Activated CD8-positive, alpha-beta memory T cell treated with anti-CD3 and anti-CD28 coated beads, Interleukin-2, amount 10 ng/mL, durations not matched to agents 7 days and 5 days (primary cell): ENCODE measurements at places on chromosomes 1 and 21. TPM values are rescaled to one million over a fixed set of nuclear protein-coding genes. Genes with fewer than 3 reads are reported as not detected.

Gene KISS1
- not detected for total RNA-seq

Gene MRPL55
- total RNA-seq = 51.9 TPM

Gene CLDN17
- not detected for total RNA-seq

Gene C1orf146
- total RNA-seq = not detected

Gene RPAP2
- 37.1 TPM for total RNA-seq
